CD4-positive, alpha-beta T cell treated with Interferon alpha-2 for 1 hour (primary cell): ENCODE measurements at places on chromosomes 2 and 18.

DNA sequence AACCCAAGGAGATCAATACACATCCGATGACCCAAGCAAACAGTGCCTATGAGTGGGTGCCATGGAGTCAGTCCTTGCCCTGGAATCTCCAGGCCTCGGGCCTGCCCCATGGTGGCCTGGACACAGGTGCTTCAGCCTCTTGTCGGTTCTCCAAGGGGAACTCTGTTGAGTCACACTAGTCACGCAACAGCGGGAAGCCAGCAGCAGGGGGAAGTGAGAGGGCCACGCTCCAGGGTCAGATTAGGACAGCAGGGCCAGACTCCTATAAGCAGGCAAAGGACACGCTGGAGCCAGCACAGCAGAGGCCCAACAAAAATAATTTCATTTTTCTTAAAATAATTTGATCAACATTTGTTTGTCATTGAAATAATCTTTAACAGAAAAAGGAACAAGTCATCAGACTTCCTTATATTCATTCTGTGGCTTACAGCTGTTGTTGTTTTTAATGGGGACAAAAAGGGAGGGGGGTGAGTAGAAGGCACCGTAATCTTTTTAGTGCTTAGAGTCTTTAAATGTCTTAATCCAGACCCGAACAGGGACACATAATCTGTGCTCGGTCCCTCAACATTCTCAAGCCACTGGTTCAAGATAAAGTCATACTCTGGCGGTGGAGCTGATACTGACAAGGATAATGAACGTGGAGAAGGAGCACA, 16.4 kb upstream of the ARMC9 start:
- DNase-seq = peak; percentile 52

- DNase-seq = no peak
Measured at GRCh38 chr2:217853961-217854360, 148.8 kb downstream of the TNS1 start.

DNA sequence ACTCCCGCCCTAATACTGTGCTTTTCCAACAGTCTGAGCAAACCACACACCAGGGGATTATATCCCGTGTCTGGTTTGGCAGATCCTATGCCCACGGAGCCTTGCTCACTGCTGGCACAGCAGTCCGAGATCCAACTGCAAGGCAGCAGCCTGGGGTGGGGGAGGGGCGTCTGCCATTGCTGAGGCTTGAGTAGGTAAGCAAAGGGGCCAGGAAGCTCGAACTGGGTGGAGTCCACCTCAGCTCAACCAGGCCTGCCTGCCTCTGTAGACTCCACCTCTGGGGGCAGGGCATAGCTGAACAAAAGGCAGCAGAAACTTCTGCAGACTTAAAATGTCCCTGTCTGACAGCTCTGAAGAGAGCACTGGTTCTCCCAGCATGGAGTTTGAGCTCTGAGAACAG, 44.2 kb downstream of the LNPK start:
- no peak for DNase-seq

GRCh38 chr2:207129821-207130220, 35.9 kb downstream of the KLF7 start:
- DNase-seq = no peak

- no peak for DNase-seq
Measured at GRCh38 chr18:40606996-40607395, 1348.0 kb upstream of the PIK3C3 start.

DNA sequence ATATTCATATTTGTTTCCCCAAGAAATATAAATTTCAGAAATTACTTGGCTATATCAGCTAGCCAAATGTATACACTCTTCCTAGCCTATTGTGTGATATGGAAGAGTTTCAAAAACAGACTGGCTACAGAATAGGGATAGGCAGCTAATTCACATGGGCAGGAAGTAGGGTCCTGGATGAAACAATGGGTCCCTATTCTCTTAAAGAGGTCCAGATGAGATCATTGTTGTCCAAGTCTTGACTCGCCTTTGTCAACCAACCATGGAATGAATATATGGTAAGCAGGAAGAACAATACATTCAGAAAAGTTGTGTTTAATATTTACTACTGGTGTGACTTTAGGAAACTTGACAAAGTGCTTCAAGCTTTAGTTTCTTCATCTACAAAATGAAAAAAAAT, 319.9 kb downstream of the NBAS start:
- no peak for DNase-seq

- DNase-seq = no peak
Measured at GRCh38 chr2:150303281-150303680, 184.2 kb downstream of the RND3 start.

DNA sequence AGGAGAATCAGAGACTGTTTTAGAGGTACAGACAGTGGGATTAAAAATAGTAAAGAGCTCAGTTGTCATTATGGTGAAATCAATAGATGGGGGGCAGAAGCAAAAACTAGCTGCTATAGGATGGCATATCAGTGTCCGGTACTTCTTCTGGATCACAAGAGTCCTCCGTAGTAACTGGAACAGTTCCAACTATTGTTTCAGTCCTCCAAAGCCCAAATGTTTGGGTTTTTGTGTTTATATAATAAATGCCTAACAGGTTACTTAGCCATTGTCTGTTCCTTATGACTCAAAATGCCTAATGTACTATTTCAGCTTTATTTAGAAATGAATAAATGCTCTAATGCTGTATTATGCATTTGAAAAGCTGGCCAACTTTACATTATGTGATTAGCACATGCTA, 401.2 kb downstream of the PTH2R start:
- no peak for DNase-seq

DNA sequence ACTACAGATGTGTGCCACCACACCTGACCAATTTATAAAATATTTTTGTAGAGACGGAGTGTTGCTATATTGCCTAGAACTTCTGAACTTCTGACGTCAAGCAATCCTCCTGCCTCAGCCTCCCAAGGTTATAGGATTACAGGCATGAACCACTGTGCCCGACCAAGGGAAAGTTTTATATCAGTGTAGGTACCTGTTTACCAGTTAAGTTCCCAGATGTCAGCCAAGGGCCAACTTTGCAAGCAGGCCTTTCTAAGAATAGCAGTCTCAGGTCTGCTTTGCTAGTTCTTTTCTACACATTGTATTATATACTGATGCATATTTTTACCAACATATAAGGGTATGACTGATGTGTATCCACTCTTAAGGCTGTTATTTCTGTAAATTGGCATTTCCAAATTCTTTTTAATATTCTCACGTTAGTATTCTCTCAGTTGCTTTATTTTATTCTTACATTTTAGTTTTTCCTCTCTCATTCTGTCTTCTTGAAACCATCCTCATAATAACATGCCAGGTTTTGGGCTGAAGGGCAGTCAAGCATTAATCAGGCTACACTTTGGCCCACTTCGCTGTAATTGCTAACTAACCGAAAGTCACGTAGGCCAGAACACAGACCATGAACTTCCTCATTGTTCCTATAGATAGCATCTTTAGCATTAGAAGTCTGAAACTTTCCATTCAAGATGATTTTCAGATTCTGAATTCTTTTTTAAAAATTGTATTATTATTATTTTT, 25.0 kb upstream of the CXXC1 start:
- DNase-seq = no peak

- DNase-seq = no peak
Measured at GRCh38 chr2:119671016-119671415, 8.0 kb upstream of the TMEM177 start.
